Stimulated activated CD4-positive, alpha-beta T cell treated with anti-CD3 and anti-CD28 coated beads, TNF-alpha, amount 100 ng/mL, for 1 hour (primary cell): ENCODE measurements at places on chromosomes 1 and 21.

- no peak for DNase-seq
Observed at GRCh38 chr1:7373876-7374562, 397.1 kb upstream of the VAMP3 start.

GRCh38 chr1:104468282-104468681 is 718.6 kb downstream of the AMY1C start:
- no peak for DNase-seq

- DNase-seq = no peak
Observed at GRCh38 chr1:25572708-25573590, 29.5 kb downstream of the LDLRAP1 start.

DNA sequence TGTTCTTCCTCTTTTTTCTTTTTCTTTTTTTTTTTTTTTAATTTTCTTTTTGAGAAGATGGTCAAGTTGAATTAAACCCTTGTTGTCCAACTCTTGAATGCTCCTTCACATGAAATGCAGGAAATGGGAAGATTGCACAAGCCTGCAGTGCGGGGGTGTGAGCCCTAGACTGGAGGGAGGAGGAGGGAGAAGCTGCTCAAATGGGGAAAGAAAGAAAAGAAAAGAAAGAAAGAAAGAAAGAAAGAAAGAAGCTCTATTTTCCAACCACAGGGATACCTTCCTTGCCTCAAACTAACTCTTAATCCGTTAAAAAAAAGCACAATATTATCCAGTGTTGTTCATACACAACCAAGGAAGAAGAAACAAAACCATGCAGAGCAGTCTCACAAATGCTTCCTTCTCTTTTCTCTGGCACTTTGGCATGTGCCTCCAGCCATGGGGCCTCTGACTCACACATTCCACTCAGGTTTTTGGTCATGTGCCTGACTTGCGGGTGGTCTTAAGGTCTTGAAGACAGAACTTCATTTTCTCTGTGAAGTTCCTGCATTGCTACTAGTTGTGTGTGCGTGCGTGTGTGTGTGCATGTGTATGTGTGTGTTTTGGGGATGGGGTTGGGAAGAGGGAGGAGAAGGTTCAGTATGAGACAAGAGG is 276.1 kb downstream of the RPS6KC1 start:
- no peak for DNase-seq

- DNase-seq = no peak
Observed at GRCh38 chr21:29719521-29719920, 220.3 kb downstream of the GRIK1 start.
